ENCODE measurements at places on chromosomes 3 and 15.

DNA sequence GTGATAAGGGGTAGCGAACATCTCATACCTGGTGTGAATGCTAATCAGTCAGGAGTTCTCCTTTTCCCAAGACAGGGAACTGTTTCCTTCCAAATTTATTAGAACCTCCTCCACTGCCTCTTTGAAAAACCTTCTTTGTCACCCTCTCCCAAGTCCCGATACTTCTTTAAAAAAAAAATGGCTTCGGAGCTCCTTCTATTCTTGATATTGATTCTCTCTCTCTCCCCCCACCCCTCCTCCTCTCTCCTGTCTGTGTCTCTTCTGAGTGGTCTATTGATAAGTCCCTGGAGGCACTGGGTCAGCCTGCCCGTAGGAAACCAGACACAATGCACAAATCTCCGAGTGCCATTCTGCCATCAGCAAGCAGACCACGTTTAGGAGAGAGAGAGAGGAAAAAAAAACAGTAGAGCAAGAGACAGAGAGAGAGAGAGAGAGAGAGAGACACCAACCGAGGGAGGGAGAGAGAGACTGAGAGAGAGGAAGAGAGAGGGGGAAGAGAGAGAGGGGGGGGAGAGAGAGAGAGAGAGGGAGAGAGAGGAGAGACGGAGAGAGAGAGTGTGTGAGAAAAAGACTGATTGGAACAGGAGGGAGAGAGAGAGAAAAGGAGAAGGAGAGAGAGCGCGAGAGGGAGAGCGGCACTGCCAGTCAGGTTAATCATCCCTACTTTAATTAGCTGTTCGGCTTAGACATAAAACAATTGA lies 160.9 kb downstream of the TIGIT start:
- DNase-seq = no peak

- no peak for DNase-seq
Observed at GRCh38 chr3:111571282-111571681, 23.9 kb downstream of the ZBED2 start.

DNA sequence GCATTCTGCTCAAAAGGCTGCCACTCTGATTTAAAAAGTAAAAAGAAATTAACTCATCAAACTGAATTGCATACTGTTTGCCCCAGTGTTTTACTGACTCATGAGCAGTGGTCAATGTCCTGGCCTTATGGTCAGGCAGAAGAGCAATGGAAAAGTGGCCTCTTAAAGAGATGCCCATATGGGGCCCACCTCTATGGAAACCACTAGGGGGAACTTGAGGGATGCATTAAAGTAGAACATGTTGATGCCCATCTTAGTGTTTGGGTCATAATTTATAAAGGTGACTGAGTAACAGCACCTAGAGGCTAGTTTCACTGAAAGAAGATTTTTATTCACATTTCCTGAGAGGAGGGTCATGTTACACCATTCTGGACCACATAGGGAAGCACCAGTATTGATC lies 66.5 kb upstream of the RNU6-1 start:
- DNase-seq = no peak

DNA sequence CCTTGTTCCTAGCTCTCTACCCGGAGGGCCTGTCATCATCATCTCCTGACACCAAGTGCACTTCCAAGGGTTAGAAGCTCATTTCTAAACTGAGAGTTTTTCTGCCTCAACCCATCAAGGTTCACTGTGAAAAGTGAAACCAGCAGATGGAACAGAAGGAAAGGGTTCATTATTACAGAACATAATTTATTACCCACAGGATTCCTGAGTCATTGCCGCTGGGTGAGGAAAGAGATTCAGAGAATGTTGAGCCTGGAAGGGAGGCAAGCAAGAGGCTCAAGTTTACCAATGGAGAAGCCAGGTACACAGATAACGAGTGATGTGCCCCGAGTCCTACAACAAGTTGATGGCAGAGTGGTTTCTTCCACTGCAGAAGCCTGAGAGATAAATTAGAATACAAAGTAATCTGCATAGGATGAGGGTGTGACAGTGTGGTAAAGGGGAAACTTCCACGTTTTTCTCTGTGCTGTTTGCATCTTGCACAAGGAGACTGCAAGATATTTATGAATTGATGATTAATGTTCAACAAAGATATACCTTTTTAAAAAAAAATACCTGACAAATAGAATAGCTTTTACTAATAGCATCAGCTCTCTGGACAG lies 80.5 kb upstream of the SETMAR start:
- DNase-seq = no peak

DNA sequence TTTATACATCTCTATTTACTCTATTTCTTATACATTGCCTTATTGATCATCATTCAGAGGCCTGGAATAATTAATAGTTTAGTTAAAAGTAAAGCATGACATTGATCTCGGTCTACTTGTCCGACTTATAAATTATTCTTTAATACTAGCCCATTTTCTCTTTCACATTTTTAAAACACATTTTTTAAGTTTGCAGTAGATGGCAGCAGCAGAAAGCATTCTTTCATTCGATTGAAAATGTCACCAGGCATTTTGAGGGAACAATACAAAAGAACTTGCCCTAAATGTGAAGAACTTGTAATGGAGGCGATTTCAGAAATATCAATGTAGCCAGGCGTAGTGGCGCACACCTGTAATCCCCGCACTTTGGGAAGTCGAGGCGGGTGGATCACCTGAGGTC lies 15.5 kb upstream of the MAP3K13 start:
- no peak for DNase-seq

GRCh38 chr3:171354049-171354705 lies 106.0 kb downstream of the TNIK start:
- DNase-seq = no peak

DNA sequence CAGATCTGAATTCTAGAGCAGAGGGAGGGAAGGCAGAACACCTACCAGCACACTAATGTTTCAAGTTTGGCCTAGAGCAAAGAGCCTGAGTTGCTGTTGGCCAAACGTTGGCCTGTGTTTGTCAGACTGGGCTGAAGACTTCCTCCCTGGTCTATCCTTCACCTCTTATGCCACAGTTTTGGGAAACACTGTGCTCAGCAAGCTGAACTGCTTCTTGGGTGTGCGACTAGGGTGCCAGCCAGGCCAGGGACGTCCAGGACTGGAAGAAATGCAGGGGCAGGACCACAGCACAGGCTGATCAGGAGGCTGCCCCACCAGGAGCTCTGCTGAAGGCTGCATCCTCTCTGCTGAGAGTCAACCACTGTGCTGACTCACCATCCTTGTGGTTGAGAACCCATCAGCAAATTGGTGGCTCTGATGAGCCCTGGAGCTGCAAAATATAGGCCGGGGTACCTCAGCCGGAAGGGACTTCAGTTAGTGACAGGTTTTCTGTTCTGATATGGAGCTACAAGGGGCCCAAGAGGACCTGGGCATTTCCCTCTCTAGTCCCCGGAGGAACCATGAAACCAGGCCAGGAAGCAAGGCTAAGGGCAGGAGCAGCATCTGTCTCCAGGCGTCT lies 131.6 kb upstream of the RASGRP1 start:
- DNase-seq = no peak

- no peak for DNase-seq
Observed at GRCh38 chr3:49173792-49174170, 2.4 kb downstream of the KLHDC8B start.

DNA sequence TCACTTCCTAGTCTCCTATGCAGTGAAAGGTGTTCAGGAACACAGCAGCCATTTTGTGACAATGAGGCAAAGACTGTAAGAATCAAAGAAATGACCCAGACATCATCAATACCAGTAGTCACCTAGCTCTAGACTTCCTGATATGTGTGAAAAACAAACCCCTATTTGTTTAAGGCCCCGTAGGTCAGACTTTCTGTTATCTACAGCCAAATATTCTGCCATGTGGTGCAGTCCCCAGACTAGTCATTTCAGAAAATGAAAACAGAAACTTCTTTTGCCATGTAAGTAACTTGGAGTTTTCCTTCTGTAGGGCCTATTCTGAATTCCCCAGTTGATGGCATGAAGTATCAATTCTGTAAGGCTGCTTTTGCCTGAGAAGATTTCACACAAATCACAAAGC lies 181.7 kb upstream of the SNTN start:
- no peak for DNase-seq

DNA sequence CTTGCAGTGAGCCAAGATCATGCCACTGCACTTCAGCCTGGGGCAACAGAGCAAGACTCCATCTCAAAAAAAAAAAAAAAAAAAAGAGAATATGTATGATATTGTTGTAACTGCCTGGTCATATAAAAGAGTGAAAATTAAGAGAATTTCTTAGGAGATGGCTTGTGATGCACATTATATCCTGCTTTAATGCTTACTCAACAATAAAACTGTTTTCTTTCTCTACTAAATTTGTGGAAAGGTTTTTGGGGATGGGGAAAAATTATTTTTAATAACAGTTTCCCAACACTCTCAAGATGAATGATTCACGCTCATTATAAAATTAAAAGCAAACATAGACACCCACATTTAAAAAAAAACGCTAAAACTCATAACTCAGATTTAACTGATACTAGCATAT lies 1163.0 kb downstream of the SI start:
- no peak for DNase-seq

- no peak for DNase-seq
Observed at GRCh38 chr3:41708176-41708575, 253.7 kb downstream of the ULK4 start.

GRCh38 chr3:22360164-22360563 lies 609.2 kb upstream of the ZNF385D start:
- no peak for DNase-seq

DNA sequence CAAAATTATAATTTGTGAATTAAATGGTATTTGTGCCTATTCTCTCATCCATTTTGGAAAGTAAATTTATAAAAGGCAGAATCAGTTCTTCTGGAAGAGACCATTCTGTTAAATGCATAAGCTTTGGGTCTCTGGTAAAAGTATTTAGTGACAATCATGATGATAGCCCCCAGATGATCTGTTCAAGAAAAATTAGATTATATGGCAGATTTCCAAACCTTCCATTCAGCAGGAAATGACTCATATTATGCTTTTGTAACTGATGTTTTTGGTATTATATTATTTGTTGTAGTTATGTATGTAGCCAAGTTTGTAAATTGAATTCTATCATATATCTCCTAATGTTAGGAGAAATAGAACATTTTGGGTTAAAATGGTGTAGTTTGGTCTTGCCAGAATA lies 340.8 kb upstream of the DPH6 start:
- no peak for DNase-seq

- no peak for DNase-seq
Observed at GRCh38 chr3:13484851-13485590, 4.9 kb downstream of the HDAC11 start.

- DNase-seq = no peak
Observed at GRCh38 chr3:15979900-15980299, 182.1 kb upstream of the ANKRD28 start.

DNA sequence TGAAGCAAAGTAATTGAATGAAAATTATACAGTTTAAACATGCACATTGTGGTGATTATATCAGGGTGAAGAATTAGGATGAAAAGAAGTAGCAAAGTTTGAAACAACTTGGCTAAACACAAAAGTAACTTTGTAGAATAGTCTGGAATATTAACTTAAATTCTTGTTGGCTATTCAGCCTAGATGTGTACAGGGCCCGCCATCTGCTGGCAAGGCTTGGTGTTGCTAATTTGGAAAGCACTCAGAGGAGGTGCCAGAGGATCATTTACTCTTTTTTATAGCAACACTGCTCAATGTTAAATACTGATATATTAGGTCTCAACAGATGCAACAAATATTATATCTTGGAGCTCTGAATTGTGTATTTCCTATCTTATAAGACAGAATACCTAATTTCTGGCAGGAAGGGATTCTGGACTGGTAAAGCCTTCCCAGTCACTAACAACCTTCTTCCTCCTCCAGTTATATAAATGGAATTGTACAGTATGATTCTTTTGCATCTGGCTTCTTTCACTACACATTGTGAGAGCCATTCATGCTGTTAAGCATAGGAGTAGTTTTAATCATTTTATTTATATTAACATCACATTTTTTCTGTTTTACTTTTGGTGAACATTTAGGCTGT lies 36.1 kb downstream of the TTC23 start:
- DNase-seq = peak; percentile 37

DNA sequence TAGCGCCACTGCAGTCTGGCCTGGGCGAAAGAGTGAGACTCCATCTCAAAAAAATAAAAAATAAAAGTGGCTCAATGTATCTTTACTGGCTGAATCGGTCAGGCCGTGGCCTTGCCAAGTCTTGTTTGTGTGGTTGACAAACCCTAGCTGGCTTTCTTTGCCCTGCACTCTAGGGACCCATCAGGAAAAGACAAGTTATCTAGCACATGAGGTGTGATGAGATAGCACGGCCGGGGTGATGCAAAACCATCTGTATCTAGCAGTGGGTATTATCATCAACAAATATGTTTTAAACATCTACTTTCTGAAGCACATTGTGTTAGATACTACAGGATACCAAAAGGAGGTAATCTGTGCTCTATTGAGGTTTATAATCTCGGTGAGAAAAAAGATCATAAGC lies 3.9 kb upstream of the DPP8 start:
- DNase-seq = no peak

- DNase-seq = no peak
Observed at GRCh38 chr3:120432150-120432860, 18.5 kb downstream of the FSTL1 start.

DNA sequence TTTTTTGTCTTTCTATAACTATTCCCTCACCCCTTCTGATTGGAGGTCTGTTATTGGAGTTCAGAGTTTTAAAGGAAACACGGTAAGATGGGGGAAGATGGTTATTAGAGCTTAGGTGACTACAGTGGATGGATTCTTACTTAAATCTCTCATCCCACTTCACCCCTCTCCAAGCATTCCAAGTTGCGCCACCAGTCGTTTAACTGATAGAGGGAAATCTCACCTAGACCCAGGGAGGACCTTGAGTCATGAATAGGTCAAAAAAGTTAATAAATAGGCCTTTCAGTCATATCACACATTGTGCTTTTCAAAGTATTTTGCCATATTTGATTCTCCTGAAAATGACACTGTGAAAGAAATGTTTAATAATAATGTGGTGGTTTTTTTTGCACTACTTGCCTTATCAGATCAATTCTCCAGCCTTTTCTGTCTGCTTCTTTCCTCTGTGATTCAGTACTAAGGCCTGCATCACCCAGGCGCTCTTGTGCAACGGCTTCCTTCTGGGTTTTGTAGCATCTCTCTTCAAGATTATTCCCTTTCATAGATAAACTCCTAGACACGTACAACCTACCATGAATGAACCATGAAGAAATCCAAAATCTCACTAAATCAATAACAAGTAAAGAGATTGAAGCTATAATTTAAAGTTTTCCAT lies 100.4 kb upstream of the TGFBR2 start:
- no peak for DNase-seq

- DNase-seq = no peak
Observed at GRCh38 chr15:67146875-67147381, 81.5 kb downstream of the SMAD3 start.

DNA sequence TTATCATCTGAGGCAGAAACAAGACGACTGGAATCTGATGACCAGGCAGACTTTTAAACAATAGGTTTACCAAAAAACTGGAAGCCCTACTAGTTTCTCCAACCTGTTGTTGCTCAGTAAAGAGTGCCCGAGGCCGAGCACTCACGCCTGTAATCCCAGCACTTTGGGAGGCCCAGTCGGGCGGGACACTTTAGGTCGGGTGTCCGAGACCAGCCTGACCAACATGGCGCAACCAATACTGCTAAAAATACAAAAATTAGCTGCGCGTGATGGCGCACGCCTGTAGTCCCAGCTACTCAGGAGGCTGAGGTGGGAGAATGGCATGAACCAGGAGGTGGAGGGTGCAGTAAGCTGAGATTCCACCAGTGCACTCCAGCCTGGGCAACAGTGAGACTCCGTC lies 1.1 kb upstream of the WDR5B start:
- no peak for DNase-seq

All from activated CD8-positive, alpha-beta memory T cell treated with anti-CD3 and anti-CD28 coated beads for 1 hour (primary cell).